Amniotic epithelial cell (primary cell): ENCODE measurements at places on chromosomes 16 and 17.

- DNase-seq: no peak
Measured at GRCh38 chr16:88076211-88076931, 125.1 kb downstream of the BANP start.

- no peak for DNase-seq
Measured at GRCh38 chr17:44014133-44014436, 678 bp downstream of the TMEM101 start.

DNA sequence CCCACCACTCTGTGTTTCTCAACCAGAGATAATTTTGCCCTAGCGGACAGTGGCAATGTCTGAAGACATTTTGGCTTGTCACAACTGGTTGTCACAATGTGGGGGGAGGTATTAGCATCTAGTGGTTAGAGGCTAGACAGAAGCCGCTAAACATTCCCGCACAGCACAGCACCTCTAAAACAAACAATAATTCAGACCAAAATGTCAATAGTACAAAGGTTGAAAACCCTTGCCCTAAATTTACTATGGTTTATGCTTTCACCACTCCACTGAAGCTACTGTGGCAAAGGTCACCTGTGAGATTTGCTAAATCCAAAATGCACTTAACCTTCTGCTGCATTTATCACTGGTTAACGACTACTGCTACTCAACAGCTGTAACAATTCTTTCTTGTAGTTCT is 14.1 kb downstream of the NUP88 start:
- DNase-seq: no peak

GRCh38 chr16:50302472-50303005 is 36.2 kb downstream of the ADCY7 start:
- DNase-seq: no peak

GRCh38 chr17:31595666-31596381 is 204.3 kb downstream of the RAB11FIP4 start:
- DNase-seq: no peak
